ENCODE measurements at places on chromosomes 12 and 14.

- no peak for DNase-seq
Measured at GRCh38 chr14:82411298-82411697, 877.6 kb upstream of the SEL1L start.

DNA sequence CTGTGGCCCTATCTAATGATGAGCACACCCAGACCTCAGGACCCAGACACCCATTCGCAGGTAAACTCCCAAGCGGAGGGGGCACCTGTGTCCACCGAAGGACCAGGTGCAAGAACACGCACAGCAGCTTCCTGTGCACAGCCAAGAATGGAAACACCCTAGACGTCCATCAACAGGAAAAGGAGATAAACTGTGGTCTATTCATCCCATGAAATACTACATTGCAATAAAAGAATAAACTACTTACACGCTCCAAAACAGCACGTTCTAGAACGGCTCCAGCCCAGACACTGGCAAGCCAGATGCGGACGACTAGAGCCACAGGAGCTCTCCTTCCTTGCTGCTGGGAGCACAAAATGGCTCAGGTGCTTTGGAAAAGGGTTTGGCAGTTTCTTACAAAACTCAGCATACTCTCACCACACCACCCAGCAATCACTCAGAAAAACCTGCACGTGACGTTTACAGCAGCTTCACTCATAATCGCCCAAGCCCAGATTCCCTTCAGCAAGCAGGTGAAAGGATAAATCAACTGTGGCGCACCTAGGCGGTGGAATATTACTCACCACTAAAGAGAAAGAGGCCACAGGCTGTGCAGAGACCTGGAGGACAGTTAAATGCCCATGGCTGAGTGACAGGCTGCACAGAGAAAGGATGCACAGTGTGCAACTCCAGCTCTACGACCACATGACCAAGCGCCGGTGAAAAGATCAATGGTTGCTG lies 21.0 kb downstream of the BRF1 start:
- DNase-seq = no peak

- DNase-seq = no peak
Measured at GRCh38 chr14:55899531-55899930, 218.7 kb upstream of the PELI2 start.

- no peak for DNase-seq
Measured at GRCh38 chr14:76657846-76658245, 103.4 kb upstream of the VASH1 start.

GRCh38 chr12:71756054-71756690 lies 1.5 kb downstream of the RAB21 start:
- no peak for DNase-seq

DNA sequence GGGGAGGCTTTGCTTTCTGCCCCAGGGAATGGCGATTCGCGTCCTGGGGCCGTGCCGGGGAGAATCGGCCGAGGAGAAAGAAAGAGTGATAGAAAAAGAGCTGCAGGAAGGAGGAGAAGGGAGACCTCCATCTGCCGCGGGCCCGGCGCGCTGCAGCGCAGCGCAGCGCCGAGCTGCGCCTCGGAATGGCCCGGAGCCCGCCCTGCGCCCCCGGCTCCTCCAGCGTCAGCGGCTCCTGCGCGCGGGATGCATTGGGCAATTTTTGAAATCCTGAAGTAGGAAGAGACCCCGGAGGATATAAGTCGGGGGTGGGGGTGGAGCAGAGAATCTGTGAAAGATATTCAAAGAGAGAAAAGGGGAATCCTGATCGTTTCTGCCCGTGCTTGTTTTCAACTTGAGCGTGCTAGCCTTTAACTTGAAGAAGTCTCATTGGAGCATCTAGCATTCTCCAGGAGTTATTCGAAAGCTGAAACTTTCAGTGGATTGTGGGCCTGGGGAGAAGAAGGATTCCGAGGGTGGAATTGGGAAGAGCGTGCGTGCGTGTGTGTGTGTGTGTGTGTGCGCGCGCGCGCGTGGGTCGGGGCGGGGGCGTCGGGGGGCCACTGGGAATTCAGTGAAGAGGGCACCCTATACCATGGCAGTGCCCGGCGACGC lies 441 bp downstream of the PDE3A start:
- no peak for DNase-seq

DNA sequence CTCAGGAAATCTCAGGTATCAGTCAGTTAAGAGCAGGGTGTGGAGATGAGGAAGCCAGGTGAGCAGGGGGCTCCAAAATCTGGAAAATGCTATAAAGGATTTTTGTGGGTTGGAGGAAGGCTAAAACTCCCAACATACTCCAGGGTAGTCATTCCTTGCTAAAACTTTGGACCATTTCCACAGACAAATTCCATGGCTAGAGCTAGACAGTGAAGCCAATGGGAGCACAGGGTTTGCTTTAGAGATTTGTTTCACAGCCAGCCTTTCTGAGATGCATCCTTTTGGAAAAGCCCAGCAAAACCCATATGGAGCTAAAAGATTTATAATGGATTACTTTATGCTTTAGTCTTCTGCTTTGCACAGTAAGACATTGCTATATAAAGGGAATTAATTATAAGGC lies 146.5 kb downstream of the SAMD4A start:
- DNase-seq = no peak

- no peak for DNase-seq
Measured at GRCh38 chr12:4216187-4216927, 57.2 kb upstream of the CCND2 start.

GRCh38 chr12:53046655-53047220 lies 3.1 kb upstream of the TNS2 start:
- DNase-seq = no peak

- no peak for DNase-seq
Measured at GRCh38 chr12:55703288-55703687, 4.4 kb downstream of the ITGA7 start.

DNA sequence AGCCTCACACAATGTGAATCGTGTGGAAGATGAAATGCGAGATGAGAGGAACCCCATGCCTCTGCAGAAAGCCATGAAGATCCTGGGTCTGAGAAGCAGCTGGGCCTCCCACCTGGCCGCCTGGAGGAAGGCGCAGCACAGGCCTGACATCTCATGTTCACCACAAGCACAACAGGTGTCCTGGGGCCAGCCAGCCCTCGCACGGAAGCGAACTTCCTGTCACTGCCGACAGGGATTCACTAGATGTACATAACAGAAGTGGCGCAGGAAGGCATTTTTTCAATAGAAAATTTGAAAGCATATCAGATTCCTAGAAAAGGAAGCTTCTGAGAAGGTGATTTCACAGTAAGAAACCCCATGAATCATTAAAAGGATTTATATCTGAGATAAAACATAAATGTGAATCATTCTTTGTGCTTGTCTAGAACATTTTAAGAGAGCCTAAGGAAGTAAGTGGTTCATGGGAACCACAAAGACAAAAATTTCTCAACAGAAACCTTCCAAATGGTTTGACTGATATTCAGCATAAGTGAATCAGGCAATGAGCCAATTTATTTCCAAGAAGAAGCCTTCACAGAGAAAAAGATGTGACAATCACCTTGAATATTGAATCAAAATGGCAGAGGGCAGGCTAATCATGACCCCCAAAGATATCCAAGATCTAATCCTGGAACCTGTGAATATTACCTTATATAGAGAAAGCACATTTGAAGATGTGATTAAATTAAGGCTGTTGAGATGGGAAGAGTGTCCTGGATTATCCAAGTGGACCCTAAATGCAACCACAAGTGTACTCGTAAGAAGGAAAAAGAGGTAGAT lies 311.9 kb downstream of the DUSP6 start:
- DNase-seq = no peak

DNA sequence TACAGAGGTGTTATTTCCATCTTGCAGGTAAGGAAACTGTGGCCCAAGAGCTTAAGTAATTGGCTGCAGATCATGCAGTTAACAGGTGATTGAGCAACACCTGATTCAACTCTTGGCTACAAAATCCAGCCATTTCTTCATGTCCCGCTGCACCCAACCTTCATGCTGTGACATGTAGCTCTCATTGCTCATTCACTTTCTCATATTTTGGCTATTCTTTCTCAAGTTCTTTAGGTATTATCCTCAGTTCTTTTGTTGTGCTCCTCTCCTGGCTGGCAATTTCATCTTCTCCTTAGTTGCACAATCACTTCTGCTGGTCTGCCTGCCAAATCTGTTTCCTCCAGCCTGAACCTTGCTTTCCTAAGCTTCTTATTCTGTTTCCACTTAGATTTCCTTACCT lies 300.8 kb downstream of the SSPN start:
- DNase-seq = no peak

DNA sequence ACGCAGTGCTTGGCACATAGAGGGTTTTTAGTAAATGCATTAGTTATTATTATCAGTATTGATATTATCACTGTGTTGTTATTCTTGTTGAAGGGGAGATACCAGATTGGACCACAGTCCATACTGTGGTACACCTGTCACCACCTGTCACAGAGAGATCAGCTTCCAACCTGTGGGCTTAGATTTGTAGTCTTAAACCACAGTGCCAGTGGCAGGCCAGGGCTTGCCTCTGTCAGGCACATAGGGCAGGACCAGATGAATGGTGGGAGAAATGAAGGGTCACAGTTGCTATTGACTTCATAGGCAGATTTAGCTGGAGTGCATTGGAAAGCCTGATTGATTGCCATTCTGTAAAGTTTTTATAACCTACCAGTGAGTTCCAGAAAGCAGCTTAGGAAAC lies 35.1 kb downstream of the ARL1 start:
- DNase-seq = no peak

DNA sequence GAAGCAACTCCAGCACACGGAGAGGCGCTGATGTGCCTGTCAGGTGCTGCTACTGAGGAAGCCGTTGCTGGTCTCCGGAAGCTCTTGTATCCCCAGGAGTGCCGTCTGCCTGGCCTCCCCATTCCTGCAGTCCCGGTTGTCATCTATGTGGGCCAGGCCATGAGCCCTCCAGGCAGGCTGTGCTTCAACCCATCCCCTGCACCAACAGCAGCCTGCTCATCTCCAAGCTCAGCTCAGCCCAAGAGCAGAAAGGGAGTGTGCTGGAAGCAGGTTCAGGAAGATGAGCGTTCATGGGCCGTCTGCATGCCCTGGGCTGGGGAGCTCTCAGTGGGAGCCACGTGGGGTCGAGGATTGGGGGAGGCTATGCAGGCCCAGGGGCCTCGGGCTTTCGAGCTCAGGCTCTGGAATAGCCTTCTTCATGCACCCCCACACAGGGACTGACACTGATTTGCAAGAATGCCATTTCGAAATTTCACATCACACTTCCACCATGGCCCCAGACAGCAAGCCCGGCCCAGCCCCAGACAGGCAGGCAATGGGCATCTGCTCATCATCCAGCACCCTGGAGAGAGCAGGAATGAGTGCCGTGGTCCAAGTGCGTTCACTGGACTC lies 164.5 kb downstream of the KIF26A start:
- no peak for DNase-seq

DNA sequence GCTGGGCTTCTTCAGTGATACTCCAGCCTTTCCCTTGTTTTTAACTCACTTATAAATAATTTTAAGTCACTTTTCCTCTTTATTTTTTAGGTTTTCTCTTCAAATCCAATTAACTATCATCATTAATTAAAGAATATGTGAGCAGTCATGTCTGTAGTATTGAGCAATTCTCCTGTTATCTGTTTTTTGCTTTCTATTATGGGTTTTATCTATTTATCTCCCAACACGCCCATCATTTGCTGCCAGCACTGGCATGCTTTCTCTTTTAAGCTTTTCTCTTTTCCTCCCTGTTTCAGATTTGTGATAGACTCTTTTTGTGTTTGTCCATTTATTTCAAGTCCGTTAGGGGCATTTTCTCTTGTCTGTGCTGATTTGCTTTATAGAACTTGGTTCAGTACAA lies 72.3 kb downstream of the CRADD start:
- no peak for DNase-seq

- DNase-seq = no peak
Measured at GRCh38 chr12:50764286-50765094, 589 bp downstream of the ATF1 start.

DNA sequence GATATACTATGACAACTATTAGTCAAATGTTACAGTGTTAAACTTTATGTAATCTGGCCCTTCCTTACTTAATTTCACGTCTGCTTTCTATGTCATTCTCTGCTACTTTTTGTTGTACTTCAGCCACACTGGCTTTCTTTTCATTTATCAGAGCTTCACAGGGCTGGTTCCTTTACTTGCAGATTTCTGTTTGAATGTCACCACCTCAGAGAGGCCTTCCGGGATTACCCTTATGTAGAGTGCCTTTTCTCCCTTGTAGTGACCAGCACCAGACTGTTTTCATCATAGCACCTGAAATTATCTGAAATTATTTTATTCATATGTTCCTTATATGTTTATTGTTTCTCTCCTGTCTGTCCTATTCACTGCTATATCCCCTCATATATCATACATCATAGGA lies 75.4 kb downstream of the TAOK3 start:
- DNase-seq = no peak

GRCh38 chr12:65656891-65657351 lies 167.4 kb upstream of the HMGA2 start:
- DNase-seq = no peak

DNA sequence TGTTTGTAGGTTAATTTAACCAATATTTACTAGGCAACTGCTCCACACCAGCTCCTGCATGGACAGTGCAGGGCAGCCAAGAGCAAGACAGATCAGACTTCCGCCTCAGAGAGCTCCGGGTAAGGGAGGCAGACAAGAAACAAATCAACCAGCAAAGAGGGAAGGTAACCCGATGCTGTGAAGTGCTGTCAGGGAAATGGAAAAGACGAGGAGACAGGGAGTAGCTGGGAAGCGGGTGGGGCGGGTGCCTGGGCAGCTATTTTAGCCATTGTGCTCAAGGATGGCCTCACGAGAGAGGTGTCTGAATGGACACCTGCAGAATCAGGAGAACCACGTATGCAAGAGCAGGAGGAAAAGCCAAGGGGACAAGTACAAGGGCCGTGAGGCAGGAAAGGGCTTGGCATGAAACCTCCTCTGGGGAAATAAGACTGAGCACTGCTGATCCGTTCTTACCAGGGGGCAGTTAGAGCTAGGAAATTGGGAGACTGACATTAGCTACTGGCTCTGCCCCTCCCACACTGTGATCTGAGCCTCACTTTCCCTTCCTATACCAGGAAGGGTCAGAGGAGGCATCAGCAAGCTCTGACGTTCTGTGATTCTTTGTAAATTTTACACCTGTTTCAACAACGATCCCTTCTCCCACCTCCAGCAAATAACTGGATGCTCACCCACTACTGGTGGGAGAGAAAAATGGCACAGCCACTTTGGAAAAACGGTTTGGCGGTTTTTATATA lies 6.5 kb upstream of the TMEM119 start:
- DNase-seq = no peak

DNA sequence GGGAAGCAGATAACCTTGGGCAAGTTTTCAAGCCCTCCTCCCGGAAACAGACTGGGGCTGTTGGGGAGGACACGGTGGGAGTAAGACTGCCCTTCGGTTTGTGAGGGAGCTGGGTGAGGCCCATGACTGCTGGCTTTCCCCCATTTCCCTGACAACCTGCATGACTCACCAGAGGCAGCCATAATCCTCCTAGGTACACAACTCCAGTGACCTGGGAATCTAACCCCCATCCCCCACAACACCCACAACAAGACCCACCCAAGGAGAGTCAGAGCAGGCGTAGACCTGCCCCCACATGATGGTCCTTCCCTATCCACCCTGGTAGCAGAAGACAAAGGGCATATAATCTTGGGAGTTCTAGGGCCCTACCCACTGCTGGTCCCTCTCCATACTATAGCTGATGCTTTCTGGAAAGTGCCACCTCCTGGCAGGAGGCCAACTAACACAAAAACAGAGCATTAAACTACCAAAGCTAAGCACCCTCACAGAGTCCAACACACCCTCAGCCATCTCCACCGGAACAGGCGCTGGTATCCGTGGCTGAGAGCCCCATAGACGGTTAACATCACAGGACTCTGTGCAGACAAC lies 14.8 kb downstream of the DDX24 start:
- DNase-seq = no peak
